ENCODE measurements at places on chromosomes 5 and 9.

GRCh38 chr5:180313677-180314505 lies 22.0 kb upstream of the MAPK9 start:
- DNase-seq = no peak

DNA sequence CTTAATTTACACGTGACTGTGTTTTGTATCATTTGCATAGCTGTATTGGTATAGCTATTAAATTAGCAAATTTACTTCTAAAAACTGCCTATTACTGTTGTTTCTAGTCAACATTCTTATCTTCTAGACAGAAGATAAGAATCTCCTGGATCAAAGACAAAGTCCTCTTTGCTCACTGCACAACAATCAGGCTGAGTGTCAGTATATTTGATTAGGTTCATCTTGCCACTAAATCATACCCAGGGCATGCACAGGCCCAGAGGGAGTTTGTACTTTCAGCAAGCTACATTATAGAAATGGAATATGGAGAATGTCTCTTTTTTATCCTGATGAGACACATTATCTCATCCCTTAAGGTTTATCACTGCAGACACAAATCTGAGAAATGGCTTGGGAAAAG lies 579.1 kb downstream of the SLCO4C1 start:
- DNase-seq = no peak

GRCh38 chr5:127934791-127935256 lies 148.7 kb upstream of the SLC12A2 start:
- peak; percentile 99 for DNase-seq

GRCh38 chr5:9324348-9325077 lies 221.4 kb downstream of the SEMA5A start:
- no peak for DNase-seq

DNA sequence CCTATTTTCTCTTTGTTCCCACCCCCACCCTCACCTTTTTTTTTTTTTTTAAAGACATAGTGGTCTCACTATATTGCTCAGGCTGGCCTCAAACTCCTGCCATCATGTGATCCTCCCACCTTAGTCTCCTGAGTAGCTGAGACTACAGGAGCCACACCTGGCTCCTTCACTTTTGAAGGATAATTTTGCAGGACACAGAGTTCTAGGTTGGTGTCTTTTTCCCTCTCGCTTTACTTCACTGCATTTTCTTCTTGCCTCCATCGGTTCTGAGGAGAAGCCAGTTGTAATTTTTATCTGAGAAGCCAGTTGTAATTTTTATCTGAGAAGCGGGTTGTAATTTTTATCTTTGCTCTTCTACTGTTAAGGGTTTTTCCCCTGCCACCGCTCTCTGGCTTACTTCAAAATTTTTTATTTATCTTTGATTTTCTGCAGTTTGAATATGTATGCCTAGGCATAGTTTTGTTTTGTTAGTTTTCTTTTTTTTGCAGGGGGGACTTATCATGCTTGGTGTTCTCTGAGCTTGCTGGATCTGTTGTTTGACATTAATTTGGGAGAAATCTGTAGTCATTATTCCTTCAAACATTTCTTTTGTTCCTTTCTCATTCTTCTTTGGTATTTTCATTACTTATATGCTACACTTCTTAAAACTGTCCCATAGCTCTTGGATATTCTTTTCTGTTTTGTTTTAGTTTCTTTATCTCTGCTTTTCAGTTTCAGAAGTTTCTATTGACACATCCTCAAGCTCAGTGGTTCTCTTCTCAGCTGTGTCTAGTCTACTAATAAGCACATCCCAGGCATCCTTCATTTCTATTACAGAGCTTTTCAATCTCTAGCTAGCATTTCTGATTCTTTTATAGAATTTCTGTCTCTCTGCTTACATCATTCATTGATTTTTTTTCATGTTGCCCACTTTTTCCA lies 148.2 kb upstream of the CHD1 start:
- no peak for DNase-seq

GRCh38 chr9:137479892-137480685 lies 21.0 kb upstream of the NSMF start:
- DNase-seq = no peak

DNA sequence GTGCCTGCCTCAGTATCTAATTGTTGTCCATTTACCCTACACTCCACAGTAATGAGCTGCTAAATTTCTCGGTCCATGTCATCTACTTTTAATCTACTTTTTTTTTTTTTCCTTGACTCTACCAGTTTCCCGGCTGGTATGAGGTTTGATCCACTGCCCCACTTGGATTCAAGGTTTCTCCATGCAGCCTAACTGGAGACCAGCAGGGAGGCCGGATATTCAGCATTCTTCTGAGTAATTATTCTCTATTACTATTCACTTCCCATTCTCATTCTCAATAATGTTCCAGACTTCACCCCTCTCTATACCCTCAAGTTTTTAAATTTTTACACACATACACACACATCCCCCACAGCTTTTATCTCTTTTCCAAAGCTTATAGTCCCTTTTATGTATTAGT lies 51.0 kb upstream of the SUSD1 start:
- no peak for DNase-seq

- no peak for DNase-seq
Measured at GRCh38 chr5:156456857-156457256, 129.9 kb downstream of the SGCD start.

DNA sequence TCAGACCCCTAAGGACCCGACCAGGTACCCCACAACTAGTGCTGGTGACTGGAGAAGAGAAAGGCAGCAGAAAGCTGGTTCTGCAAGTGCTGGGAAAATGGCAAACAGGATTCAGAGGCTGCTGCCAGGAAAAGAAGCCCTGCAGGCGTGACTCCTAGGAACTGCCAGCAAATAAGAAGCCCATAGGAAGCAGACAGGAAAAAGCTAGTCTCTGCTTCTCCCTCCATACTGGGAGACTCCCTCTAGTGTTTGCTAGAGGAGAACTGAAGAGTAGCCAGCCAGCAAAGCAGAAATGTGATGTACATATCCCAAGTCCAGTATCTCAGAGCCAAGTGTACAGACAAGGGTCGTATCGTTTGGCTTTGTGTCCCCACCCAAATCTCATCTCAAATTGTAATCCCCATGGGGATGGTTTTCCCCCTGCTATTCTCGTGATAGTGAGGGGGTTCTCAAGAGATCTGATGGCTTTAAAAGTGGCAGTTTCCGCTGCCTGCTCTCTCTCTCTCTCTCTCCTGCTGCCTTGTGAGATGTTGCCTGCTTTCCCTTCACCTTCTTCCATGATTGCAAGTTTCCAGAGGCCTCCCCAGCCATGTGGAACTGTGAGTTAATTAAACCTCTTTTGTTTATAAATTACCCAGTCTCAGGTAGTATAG lies 38.1 kb upstream of the TUSC1 start:
- DNase-seq = no peak

- no peak for DNase-seq
Measured at GRCh38 chr5:61142391-61142790, 19.9 kb downstream of the SMIM15 start.

DNA sequence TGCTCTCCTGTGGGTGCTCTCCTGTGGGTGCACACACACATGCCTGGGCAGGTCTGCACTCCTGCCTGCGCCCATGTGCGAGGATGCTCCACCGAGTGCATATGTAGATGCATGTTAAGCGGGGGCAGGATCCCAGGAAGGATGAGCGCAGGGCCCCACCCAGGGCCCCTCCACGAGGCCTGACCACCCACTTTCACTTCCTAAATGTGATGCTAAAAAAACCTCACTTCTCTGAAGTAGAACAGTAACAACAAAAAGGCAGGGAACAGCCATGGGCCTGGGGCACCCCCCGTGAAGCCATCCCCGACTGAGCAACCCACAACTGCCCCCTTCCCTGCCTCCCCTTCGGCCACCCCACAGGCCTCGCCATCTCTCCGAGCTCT lies 48.2 kb upstream of the SARDH start:
- no peak for DNase-seq

GRCh38 chr9:20087481-20087880 lies 298.6 kb upstream of the SLC24A2 start:
- DNase-seq = no peak

DNA sequence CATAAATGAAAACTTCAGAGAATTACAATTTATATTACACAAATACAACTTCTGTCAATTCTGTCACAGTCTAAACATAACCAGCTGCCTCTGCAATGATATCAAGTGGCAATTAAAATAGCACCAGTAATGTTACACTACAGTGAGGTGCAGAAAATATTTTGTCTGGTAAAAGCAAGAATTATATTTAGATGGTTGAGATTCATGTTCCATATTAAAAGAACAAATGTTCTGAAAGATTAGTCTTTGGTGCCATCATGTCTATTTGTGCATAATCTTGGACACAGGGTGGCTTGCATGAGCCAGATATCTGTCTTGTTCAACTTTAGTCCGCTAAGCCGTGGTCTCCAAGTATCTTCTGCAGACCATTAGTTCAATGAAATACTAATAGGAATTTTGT lies 29.0 kb upstream of the PRR16 start:
- no peak for DNase-seq

DNA sequence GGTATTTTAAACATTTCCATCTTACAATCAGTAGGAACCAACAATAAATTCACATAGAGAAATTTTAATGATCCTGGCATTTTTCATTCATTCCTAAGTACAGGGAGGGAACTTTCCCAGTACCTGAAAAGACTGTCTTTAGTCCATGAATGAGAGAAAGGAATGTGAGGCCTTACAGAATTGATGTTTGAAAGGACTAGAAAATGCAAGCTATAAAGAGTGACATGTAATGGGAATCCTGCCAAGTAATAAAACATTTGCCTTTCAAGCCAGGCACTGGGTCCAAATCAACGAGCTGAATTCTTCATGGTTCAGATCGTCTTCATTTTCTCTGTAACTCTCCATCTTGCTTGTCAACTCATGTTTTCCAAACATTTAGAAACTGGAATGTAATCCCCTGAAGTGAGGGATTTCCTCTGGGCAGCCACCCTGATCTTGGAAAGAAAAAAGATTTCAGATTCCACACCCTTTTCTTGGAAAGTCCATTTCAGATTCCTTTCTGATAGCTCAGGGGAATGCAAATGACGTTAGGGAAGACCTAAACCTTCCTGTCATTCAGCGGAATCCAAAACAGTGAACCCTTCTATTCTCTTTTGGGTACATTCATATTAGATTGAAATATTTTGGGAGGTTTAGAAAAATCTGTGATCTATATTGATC lies 315.8 kb downstream of the SH3GL2 start:
- DNase-seq = no peak

GRCh38 chr5:145925803-145926202 lies 10.6 kb upstream of the SH3RF2 start:
- no peak for DNase-seq

DNA sequence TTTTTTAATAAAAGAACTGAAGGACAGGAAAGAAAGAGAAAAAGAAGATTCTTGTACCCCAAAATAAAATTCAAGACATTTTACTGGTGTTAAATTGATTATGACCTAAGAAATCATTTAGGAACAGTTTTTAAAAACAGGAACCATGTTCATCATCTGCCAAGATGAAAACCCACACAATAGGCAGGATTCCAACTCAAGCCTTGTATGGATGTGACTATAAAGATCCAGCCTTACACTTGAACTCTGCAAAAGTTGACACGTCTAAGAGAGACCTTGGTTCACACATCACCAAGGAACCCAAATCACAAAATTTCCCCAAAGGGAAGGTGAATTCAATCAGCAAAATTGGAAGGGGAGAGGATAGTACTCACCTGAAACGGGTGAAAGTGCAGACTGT lies 82.6 kb downstream of the SMIM23 start:
- DNase-seq = no peak

DNA sequence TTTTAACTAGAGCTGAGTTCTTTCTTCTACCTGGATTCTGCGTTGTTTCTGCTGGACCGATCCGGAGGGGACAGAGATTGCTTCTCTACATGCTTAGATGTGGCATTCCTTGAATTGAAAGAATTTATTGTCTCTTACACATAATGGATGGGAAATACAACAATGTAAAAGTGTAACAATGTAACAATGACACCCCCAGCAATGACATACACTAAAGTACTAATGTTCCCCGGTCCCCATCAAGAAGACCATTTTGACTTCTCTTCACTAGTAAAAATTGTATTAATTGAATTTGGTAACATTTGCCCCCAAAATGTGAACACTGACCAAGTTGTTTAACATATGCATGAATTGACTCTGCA lies 760.2 kb downstream of the TAF11L14 start:
- no peak for DNase-seq

GRCh38 chr9:129027685-129028191 lies 393 bp downstream of the SH3GLB2 start:
- DNase-seq = peak; percentile 48

Data from SJSA1 (cell line).